ENCODE measurements at places on chromosomes 5 and 9. TPM values are rescaled to one million over a fixed set of nuclear protein-coding genes. Genes with fewer than 3 reads are reported as not detected.

The UNC5A gene
- total RNA-seq: not detected

The ZDHHC11B gene
- 17.7 TPM for total RNA-seq

The CKMT2 gene
- total RNA-seq: not detected

The TMEFF1 gene
- 0.49 TPM for total RNA-seq

The ADAMTSL1 gene
- total RNA-seq: not detected

The FEM1C gene
- 40.1 TPM for total RNA-seq

The SWI5 gene
- 10.6 TPM for total RNA-seq

The STOM gene
- 29.9 TPM for total RNA-seq

The ACER2 gene
- 2.9 TPM for total RNA-seq

The PLAC8L1 gene
- 0.67 TPM for total RNA-seq

The DIPK1B gene
- total RNA-seq: 1.3 TPM
